ENCODE measurements at places on chromosomes 7 and 10. TPM values are rescaled to one million over a fixed set of nuclear protein-coding genes. Genes with fewer than 3 reads are reported as not detected.

The FBXL13 gene
- 0.20 TPM for total RNA-seq

The HOXA7 gene
- 1.5 TPM for total RNA-seq

DNA sequence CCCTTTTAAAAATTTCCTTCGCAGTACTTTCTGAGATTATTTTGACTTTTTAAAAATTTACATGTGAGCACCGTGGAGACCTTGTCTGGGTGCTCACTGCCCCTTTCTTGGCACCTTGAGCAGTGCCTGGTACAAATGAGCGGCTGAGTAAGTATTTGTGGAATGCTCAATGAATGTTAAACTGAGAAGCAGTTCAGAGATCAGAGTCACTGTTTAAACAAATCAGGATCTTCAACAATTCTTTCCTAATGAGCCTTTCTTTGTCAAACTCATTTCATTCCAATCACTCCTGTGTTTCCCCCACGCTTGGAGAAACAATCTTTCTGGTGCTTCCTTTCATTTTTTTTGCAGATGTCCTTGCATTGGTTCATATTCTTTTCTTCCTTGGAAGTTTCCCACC is 611.3 kb upstream of the GALNT17 start:
- DNase-seq: no peak

GRCh38 chr10:79185796-79186374 is 117.1 kb downstream of the ZMIZ1 start:
- no peak for DNase-seq

GRCh38 chr7:115146148-115146547 is 224.3 kb downstream of the MDFIC start:
- no peak for DNase-seq

GRCh38 chr7:55075464-55076021 is 56.7 kb downstream of the EGFR start:
- DNase-seq: peak; percentile 26

- DNase-seq: no peak
Observed at GRCh38 chr7:89773611-89774010, 380.7 kb upstream of the STEAP1 start.

GRCh38 chr10:75607576-75607975 is 176.2 kb downstream of the LRMDA start:
- DNase-seq: no peak

- peak; percentile 9 for DNase-seq
Observed at GRCh38 chr10:97279121-97279815, 13.2 kb downstream of the ARHGAP19 start.

DNA sequence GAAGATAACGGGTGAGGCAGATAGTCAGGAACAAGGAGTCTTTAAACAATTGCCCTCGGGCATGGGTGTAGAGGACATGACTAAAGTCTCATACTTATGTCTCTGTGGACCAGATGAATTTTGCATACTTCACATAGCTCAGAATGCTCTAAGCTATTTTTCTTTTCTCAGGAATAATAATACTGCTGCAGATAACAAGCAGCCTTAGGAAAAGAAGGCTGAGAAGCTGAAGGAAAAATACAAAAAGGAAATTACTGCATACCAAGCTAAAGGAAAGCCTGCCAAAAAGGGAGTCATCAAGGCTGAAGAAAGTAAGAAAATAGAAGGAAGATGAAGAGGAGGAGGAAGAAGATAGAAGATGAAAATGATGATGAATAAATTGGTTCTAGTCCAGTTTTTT is 13.4 kb upstream of the ERCC6 start:
- peak; percentile 74 for DNase-seq

GRCh38 chr10:9688711-9689110 is 1329.0 kb upstream of the CELF2 start:
- DNase-seq: no peak

DNA sequence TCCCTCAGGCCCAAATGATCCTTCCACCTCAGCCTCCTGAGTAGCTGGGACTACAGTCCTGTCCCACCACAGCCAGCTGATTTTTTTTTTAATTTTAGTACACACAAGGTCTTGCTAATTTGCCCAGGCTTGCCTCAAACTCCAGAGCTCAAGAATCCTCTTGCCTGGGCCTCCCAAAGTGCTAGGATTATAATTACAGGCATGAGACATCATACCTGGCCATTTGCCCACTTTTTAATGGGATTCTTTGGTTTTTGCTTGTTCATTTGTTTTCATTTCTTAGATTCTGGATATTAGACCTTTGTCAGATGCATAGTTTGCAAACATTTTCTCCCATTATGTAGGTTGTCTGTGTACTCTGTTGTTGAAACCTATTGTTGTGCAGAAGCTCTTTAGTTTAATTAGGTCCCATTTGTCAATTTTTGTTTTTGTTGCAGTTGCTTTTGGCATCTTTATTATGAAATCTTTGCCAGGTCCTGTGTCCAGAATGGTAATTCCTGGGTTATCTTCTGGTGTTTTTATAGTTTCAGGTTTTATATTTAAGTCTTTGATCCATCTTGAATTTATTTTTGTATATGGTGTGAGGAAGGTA is 95.2 kb downstream of the GLCCI1 start:
- no peak for DNase-seq

- DNase-seq: no peak
Observed at GRCh38 chr10:79149345-79149661, 80.5 kb downstream of the ZMIZ1 start.

DNA sequence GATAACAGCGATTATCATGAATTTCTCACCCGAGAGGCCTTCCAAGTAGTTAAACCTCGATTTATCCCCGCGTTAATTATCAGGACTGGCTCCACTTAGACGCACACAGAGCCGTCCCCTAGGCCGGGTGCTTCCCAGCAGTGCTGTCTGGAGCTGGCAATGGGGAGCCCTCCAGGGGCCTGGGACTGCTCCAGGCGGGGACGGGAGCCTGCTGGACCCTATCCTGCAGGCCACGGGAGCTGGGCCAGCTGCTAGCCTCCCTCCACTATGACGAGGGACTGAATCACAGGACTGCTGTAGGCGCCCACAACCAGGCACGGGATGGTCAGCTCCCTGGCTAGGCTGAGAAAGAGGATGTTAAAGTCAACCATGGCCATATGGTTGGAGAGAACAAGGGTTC is 229.1 kb downstream of the ELFN1 start:
- peak; percentile 19 for DNase-seq

The GRM3 gene
- not detected for total RNA-seq

DNA sequence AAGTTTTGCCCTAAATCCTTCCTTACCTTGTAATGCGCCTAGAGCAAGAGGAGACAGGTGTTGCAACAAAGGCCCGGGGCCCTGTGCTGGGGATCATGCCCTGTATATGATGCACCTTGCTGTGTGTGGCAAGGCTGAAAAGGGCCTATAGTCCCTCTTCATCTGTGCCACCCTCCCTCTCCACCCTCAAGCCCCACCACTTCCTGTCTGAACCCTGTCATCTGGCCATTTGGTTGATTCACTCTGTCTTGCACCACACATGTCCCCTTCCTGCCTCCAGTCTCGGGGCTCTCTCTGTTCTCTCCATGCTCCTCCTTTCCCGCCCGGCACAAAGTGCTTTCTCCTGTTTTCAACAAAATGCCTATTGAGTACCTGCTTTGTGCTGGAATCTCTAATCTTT is 11.5 kb upstream of the MALSU1 start:
- DNase-seq: no peak

DNA sequence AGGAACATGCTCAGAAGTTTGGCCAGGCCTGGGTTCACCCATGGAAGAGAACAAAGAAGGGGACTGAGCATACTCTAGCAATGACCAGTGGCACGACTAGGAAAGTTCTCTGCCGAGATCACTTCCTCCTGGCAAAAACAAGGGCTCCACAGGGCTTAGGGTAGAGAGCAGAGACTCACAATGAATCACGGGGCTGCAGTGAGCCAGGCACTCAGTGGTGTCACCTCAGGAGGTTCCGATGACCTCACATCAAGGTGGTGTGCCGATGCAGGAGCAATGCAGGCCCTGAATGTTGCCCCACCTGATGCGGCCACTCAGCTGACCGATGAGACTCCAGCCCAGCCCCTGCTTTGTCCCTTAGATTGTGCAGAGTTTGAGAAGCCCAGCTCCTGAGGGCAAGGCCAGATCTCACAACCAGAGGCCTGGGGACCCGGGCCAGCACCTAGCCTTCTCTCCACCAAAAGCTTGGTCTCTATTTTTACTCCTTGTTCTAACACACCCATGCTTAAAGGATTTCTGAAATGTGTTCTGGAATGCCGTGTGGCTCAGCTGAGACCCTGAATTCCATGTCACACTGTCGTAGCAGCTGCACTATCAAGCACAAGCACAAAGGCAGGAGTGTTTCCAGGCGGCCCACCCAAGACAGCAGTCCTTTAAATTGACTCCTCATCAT is 60.9 kb downstream of the COBL start:
- no peak for DNase-seq

GRCh38 chr10:131270461-131271190 is 40.9 kb downstream of the TCERG1L start:
- DNase-seq: no peak

DNA sequence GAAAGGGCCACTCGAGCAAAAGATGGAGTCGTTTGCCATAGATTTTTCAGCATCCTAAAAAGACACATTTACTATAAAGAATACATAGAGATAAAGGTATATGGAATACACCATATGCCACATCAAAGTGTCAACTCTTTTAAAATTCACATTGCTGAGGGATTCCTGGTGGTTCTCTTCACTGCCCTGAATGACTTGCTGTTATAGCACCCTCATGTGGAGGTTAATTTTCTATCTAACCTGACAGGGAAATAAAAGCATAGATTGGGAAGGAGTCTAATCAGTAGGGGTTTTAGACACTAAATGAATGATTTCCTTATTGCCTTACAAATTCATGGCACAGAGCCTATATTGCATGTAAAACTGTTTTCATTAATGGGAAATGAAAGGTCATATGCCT is 25.9 kb downstream of the DNAH11 start:
- DNase-seq: peak; percentile 14

DNA sequence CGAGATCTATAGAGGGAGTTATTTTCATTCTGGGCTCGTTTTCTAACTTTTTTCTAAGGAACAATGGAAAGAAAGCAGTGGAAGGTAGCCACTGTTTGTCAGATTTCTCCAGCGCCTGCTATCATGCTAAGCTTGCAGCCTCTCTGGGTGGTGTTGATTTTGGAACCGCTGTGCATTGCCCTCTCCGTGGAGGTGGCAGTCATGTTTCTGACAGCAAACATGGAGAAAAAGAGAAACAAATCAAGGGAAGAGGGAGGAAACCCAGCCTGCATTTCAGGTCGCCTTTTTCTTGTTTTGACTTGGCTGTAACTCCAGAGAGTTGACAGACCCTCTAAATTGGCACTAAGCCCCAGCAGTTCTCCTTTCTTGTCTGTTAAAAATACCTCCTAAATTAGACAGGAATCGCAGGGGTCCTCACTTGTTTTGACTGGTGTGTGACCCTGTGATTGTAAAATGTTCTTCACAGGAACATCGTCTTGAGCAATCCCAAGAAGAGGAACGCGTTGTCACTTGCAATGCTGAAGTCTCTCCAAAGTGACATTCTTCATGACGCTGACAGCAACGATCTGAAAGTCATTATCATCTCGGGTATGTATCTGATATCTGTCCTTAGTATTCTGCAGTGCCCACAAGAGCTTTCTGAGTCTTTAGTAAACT is 4.8 kb downstream of the ECHDC3 start:
- peak; percentile 60 for DNase-seq

The CD36 gene
- 157 TPM for total RNA-seq

The VWC2 gene
- not detected for total RNA-seq

GRCh38 chr10:22849077-22849805 is 78.6 kb upstream of the ARMC3 start:
- DNase-seq: peak; percentile 76

DNA sequence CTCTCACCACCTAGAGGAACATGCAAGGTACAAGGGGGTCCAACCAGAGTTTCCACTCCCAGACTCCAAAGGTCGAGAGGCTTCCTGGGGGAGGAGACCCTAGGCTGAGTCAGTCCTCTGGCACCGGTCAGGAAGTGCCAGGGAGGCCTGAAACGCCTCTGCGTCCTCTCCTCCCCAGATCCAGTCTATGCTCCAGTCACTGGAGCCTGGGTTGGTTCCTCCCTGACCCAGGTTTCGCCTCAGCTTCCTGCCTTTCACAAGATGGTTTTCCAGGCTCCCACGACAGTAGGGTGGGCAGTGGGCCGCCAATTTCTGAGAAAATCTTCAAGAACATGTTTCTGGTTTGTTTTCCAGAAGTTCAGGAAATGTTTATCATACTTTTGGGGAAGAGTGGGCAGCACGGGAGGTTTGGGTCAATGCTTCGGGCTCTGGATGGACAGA is 30.0 kb downstream of the DUSP5 start:
- DNase-seq: peak; percentile 81

- no peak for DNase-seq
Observed at GRCh38 chr10:1499359-1499957, 237.9 kb downstream of the ADARB2 start.

- DNase-seq: no peak
Observed at GRCh38 chr7:24108906-24109376, 175.0 kb upstream of the NPY start.

GRCh38 chr7:8354503-8354902 is 78.9 kb upstream of the NXPH1 start:
- no peak for DNase-seq

DNA sequence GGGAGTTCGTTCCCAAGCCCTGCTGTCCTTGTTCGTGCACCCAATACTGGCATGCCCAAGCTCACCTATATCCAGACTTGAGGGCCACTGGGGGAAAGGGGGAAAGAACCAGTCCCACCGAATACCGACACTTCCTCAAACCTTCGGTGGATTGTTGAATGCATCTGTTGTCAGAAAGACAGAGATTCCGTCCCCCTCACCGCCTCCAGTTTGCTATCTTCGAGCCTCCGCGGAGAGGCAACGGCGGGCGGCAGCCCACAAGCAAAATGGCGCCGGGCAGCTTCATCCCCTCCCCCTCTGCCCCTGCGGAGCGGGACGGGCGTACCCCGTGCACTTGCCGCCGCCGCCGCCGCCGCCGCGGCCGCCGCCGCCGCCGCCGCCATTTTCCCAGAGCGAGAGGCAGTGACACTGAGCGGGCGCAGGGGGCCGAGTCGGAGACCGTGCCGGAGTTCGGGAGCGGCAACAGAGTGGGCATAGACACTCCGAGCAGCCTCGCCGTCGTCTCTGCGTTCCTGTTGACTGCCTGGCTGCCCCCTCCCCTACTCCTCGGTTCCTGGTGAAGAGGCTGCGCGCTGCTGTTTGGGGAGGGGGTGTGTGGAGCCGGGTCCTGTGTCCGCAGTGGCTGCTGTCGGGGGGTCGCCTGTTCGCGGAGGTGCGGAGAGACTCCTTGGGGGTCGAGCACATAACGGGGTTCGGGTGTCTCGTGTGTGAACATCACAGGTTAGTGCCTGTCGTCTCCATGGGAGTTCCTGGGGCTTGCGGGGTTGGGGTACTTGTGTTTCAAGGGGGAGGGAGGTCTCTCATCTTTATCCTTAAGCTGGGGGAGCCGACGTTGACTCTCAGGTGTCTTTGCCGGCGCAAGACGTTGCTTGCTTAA is at the start of gene KMT2E:
TSS of gene KMT2E (plus strand) at position 390 of the 877 bp plus-strand sequence. CDS start 26,748 bp downstream, outside the sequence.
- peak; percentile 84 for DNase-seq

The CRYGN gene
- total RNA-seq: not detected
